Stimulated activated CD4-positive, alpha-beta T cell treated with anti-CD3 and anti-CD28 coated beads, Interleukin-4, amount 100 ng/mL, for 1 hour (primary cell): ENCODE measurements at places on chromosomes 2 and 18.

DNA sequence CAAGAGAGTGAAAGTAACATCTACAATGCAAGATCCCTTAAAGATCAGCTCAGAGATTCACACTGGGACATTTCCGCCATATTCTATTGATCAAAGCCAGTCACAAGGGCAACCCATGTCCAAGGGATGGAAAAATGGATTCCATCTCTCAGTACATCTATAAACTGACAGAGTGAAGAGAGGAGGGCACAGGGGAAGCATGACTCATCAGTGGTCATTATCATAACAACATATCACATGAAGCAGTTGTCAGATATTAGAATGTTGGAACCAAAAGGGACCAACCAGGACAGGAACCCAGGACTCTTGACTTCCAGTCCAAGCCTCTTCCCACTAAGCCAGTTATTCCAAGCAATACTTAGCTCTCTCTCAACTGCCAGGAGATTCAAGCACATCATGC is 54.9 kb upstream of the IGFBP2 start:
- DNase-seq, result no peak

GRCh38 chr2:177348733-177349693 is 43.6 kb upstream of the AGPS start:
- DNase-seq, result no peak

DNA sequence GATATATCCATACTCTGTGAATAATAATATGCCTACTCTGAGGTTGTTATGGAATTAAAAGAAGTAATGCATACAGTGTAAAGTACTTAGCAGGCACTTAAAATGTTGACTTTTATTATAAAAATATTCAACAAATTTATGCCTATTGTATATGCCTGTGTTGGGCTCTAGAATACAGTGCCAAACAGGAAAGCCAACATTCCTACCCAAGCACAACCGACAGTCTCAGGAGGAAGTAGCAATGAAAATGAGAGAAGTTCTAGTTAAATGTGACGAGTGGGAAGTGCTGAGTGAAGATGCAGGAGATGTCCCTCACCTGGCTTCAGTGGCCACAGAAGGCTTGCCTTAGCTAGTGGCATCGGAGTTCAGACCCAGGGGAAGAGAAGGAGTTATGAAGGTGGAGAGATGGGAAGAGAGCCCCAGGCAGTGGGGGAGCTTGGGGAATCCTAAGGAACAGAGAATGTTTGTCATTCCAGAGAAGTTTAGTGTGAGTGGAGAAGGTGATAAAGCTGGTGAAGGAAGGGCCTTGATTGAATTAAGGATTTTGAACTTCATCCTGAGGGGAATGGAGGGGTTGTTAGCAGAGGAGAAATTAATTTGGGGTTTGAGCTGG is 105.4 kb upstream of the CNGA3 start:
- DNase-seq, result no peak

GRCh38 chr18:7545734-7546133 is 21.4 kb upstream of the PTPRM start:
- no peak for DNase-seq

DNA sequence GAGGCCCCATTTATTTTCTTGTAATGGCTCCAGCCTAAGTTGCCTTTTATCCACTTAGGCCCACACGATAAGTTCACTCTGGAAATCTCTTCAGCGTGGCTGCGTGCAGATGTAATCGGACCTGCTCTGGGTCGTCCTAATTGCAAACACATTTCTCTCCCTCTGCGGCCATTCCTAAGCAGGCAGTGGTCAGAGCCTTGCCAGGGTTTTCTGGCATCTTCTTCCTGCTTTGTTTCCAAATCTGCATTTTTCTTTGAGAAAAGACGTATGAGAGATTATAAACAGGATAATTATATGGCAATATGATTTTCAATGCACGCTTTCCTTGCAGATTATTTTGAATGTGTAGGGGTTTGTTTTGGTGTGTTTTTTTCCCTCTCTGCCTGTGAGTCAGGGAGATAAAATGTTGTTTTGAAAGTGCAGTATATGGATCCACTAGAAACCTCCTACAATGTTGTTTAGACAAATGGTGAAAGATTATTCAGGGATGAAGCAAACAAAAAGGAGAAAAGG is 239.4 kb upstream of the TANK start:
- no peak for DNase-seq

DNA sequence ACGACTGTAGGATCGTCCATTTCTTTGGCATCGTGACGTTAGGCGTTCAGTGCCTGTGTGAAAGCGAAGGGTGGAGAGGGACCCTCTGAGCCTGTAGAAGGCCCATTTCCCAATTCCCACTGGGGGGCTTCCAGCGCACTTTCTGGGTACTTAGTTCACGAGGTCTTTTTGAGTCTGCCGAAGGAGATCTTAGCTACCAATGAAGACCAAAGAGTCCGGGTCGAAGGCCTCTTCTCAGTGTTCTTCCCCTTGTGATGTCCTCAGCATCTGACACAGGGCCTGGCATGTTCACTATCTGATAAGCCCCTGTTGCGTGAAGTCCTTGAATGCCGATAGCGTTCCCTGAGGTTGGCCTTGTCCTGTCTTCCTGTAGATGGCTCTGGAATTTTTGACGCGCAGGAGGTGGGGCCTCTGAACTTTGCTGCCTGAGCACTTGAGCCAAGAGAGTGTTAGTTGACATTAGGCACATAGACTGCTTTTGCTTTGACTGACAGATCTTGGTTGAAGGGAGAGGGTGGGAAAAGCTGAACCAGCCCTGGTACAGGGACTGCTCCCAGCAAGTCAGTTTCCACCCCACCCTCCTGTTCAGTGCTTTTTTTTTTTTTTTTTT is 52.8 kb downstream of the LDLRAD4 start:
- DNase-seq, result no peak
